Colonic mucosa (tissue), 4 donors: ENCODE measurements at places on chromosomes 16 and 17.

DNA sequence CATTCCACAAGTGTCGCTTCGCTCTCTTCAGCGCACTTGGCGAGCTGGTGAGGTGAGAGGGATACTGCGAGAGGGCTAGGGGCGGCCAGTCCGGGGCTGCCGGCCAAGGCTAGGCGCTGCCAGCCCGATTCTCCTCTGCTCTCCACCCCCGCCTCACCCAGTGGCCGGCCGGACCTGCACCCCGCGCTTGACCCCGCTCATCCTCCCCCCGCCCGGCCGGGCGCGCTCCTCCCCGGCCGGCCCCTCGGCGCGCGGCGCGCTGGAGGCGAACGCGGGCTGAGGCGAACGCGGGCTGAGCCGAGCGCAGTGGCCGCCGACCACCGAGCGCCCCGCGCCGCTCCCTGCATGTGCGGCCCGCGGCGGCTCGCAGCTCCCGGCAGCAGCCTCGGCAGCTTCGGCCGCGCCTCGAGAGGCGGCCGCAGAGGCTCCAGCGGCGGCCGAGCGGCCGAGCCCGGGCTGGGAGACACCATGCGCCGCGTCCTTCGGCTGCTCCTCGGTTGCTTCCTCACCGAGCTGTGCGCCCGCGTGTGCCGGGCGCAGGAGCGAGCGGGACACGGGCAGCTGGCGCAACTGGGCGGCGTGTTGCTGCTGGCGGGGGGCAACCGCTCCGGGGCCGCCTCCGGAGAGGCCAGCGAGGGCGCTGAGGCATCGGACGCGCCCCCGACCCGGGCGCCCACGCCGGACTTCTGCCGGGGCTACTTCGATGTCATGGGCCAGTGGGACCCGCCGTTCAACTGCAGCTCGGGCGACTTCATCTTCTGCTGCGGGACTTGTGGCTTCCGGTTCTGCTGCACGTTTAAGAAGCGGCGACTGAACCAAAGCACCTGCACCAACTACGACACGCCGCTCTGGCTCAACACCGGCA lies at the start of gene SHISA9:
Gene SHISA9, plus strand, starts transcription at position 2 of the 865 bp plus-strand sequence.
- no peak for DNase-seq

GRCh38 chr17:45090711-45091110 lies 29.6 kb downstream of the NMT1 start:
- no peak for DNase-seq

DNA sequence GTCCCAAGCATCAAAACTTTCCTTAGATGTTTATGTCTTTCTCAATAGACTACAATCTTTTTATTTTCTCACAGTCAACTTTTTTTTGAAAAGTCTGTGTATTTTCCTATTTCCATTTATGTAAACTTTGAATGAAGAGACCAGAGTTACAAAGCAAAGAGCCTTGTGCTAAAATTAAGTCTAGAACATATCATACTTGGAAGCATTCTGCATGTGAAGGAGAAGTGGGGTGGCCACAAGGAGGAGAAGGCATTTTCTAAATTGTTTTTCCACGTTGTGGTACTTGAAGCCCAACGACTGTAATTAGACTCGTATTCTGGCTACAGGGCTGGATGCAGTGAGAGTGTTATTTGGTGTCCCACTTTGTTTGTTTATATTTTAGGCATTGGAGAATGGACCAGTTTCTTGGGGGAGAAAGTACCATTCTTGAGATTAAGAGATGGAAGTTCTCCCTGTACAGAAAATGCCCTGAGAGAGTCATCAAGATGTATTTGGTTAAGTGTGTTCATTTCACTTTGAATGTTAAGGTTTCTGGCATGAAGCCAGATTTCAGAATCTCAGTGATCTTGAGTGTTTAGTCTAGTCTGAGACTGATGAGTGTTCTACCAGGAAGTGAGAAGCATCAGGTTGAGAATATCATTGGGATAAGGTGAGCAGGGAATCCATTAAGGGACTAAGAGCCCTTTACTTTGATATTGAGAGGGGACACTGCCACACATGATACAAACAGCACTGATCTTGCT lies 71.6 kb downstream of the MAP2K6 start:
- no peak for DNase-seq

DNA sequence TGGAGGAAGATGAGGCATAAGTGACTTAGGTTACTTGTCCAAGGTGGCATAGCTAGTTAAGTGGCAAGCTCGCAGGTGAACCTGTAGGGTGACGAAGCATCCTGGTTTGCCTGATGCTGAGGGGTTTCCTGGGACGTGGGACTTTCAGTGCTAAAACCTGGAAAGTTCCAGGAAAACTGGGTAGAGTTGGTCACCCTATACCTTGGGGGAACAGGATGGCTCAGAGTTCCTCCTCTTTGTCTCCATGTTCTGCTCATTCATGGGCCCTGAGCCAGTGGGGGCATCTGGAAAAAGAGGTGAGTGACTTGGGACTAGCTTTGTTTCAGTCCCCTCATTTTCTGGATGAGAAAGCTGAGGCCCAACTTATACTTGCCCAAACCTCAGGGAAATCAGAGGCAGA lies 268.0 kb upstream of the N4BP1 start:
- no peak for DNase-seq

DNA sequence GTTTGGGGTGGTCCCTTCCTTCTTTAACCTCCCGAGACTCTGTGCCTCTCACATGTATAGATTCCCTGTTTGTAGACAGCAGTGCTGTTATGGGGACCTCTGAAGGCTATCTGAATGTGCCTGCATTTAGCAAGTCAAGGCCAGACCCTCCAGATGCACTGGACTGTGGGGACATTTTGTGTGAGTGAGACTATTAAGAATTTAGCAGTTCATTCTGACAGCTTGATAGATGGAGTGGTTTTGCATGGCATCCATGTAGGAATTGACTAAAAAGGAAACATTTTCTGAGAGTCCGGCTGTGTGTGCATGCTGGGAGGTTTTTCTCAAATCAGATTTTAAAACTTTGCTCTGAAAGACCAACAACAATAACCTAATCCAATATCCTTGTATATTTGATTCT lies 226.3 kb downstream of the MSI2 start:
- DNase-seq: no peak

DNA sequence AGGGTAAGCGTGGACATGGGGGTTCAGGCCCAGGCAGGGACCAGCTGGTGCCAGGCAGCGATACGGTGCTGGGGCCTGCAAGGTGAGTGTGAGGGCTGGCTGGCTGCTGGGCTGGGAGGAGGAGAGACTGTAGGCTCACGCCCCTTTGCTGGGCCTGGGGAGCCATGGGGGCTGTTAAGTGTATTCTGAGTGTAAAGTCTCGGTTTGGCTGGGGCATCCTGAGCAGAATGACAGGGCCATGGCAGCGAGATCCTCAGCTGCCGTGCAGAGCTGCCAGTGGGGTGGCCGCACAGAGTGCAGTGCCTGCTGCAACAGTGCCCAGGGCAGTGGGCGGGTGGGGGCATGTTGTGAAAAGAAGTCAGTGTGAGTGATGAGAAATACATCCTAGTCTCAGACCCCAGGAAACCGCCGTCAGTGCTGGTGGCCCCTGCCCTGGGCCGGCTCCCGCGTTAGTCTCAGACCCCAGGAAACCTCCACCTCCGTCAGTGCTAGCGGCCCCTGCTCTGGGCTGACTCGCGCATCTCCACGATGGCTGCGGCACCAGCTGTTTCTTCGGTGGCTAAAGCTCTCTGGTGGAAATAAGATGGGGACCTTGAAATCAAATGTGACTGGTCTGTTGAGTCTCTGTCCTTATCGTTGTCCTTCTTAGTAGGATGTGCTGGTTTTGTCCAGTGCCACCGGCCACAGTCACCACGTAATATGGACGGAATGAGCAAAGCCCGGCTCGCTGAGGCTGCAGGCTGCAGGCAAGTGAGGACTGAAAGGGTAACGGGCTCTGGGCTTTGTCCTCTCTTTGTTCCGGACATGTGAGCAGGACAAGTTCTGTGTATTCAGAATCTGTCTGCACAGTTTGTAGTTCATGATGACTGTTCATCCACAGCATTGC lies 22.9 kb downstream of the ACSF3 start:
- DNase-seq: no peak

GRCh38 chr16:51306886-51307595 lies 156.0 kb upstream of the SALL1 start:
- DNase-seq: no peak

GRCh38 chr17:40035162-40035559 lies 19.0 kb downstream of the MED24 start:
- no peak for DNase-seq

- no peak for DNase-seq
Measured at GRCh38 chr16:83785455-83785854, 22.3 kb upstream of the HSBP1 start.
